ENCODE measurements at places on chromosomes 2 and 18.

- peak; percentile 83 for ATAC-seq
Observed at GRCh38 chr2:25168256-25169072, at the start of gene POMC. TSS of gene POMC (minus strand) at chr2:25168580. CDS start at chr2:25164772, 3,808 bp downstream.

DNA sequence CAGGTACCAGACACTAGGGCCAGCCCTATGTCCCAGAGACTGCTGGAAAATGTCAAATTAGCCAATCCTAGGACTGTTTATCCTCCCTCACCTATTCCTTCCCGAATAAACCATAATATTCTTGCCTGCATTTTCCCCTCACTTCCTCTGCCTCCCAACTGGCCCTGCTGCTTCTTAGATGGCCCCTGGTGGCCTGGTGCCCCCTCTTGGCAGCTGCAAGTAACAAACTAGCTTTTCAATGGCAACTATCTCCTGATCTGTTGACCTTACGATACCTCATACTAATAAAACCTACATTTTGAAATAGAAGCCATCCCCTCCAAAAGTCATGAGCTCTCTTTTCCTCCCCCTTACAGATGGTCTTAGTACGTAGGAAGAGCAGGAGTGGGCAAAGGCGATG is 132.0 kb downstream of the ALPK2 start:
- ATAC-seq: no peak

- ATAC-seq: peak; percentile 84
Observed at GRCh38 chr2:160613466-160614153, 120.0 kb upstream of the RBMS1 start.

DNA sequence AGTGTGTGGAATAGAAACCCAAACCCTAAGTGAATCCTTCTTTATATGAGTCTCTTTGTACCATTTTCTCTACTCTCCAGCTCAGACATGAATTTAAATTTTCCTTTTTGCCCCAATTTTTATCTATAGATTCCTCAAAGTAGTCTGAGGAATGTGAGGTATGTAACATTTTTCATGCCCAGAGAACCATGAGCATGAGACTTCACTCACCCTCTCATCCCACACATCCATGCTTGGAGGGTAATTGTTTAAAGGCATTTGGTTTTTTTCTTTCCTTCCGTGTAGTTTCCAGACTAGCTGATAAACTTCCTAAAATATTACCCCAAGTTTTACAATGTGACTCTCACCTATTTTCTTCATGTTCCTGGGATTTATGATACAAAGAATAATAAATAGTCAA is 2056.8 kb upstream of the CELF4 start:
- ATAC-seq: no peak

GRCh38 chr2:1907849-1908533 is 163.7 kb upstream of the PXDN start:
- no peak for ATAC-seq

- ATAC-seq: 0 out of 3 replicates have a peak, but pooled peaks have one; percentile 30
Observed at GRCh38 chr2:127355407-127356008, 32.3 kb downstream of the MAP3K2 start.

GRCh38 chr2:140063356-140063755 is 1283.2 kb upstream of the NXPH2 start:
- no peak for ATAC-seq
